ENCODE measurements at places on chromosomes 5 and 9.
A peak's percentile ranks its signal among the peaks of the same experiment; 100 is the strongest.

GRCh38 chr5:107980923-107981692 lies 310.4 kb upstream of the EFNA5 start:
- no peak for DNase-seq

GRCh38 chr9:78858266-78858665 lies 561.3 kb downstream of the PSAT1 start:
- DNase-seq: no peak

DNA sequence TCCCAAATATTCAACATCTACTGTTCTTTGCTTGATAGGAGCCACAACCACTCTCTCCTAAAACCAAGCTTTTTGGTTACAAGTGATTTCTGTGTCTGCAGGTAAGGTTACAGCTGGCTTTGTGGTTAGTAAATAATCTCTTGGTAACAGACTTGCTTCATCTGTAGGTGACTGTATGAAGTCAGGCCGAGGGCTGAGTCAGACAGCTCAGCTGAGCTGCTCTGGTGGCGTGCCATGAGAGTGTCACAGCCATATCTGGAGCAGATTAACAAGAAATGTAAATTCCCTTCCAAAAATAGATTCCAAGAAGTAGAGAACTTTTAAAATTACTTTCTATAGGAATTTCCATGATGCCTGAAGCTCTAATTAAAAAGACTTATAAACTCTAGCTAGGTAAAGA lies 23.7 kb upstream of the TAS2R1 start:
- DNase-seq: no peak

DNA sequence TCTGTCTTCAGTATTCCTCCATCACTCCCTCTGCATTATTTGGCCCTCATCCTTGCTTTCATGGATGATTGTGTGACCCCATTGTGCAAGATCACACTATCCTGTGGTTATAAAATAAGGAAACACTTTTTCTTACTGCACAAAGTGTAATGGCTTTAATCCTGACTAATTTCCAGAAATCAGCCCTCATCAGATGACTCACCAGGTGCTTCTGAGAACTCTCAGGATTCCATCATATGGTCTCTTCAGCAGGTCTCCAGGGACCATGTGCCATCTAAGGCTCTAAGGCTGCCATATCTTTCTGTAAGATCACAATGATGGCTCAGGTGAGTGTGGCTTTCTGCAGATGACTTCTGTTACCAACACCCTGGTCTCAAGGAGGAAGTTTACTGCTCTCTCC lies 27.3 kb upstream of the FER start:
- DNase-seq: no peak

DNA sequence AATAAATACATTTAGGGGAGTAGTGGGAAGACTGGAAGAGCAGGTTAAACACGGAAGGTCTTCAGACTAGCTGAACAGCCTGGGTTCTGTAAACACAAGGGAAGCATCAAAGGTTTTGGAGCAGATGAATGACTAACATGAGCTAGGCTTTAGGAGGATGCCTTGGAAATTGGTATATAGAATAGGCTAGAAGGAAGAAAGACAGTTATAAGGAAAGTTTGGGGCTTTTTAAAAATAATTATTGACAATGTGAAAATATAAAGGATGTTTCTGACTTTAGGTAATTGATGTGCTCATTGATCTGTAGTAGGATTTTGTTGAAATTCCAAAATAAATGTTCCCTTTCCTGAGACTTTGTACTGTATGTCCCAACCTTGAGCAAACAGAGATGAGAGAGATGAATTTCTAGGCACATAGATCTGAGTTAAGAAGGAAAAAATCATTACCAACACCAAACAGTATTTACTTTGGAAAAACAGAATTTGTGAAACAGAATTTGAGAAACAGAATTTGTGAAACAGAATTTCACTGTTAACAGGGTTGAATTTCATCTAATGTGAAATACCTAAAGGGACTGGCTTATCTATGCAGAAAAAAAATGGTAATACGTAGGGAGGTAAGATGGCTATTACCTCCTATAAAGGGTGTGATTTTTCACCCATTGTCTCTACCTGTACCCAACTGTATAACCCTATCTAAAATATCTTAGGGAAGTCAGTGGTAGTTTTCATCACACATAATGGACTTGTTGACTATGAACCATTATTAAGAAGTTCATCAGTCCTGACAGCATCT lies 28.8 kb downstream of the SKP2 start:
- no peak for DNase-seq

GRCh38 chr9:134624137-134624591 lies 17.4 kb upstream of the COL5A1 start:
- DNase-seq: no peak

GRCh38 chr9:2559192-2560152 lies 62.1 kb upstream of the VLDLR start:
- no peak for DNase-seq

- DNase-seq: peak; percentile 22
These were observed 20.1 kb downstream of the CXXC5 start for GRCh38 chr5:139668064-139668880.

DNA sequence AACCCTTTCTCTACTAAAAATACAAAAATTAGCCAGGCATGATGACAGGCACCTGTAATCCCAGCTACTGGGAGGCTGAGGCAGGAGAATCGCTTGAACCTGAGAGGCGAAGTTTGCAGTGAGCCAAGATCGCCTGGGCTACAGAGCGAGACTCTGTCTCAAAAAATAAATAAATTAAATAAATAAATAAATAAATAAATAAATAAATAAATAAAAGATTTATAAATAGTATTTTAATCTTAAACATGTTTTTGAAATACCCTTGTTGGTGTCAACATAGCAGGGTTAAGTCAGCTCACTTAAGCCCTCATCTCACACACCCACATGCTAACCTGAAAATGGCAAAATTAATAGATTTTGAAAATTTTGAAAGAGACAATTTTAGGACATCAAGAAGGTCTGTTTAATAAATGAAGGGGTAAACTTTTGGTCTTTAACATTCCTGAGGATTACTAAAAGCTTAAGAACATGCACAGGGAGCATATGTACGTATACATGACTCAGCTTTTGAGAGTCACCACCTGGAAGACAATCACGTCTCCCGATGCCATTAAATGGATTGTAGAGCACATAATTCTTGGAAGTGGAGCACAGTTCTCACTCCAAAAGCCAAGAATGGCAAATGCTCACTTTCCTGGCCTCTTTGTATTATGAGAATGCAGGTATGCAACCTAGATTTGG lies 202.5 kb downstream of the GDNF start:
- no peak for DNase-seq

GRCh38 chr9:93645149-93645889 lies 68.9 kb downstream of the PHF2 start:
- DNase-seq: no peak

GRCh38 chr5:53547226-53547625 lies 13.2 kb upstream of the NDUFS4 start:
- DNase-seq: no peak

DNA sequence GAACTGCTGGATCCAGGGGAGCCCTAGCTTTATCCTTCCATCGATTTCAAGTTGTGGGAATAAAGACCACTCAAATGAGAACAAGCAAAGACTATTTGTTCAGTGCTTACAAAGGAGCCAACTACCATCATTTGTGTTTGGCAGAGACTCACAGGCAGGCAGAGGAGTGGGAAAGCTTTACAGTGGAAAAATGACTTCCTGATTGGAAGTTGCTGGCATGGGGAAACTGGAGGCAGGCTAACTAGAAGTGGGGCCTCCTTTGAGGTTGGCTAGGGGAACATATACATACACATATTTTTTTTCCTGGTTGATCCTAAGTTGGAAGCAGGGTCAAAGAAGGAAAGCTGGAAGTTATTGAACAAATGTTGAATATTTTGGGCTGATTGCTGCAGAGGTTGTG lies 121.7 kb downstream of the ACTBL2 start:
- no peak for DNase-seq

GRCh38 chr9:113741886-113742854 lies 133.9 kb upstream of the ZNF618 start:
- no peak for DNase-seq

DNA sequence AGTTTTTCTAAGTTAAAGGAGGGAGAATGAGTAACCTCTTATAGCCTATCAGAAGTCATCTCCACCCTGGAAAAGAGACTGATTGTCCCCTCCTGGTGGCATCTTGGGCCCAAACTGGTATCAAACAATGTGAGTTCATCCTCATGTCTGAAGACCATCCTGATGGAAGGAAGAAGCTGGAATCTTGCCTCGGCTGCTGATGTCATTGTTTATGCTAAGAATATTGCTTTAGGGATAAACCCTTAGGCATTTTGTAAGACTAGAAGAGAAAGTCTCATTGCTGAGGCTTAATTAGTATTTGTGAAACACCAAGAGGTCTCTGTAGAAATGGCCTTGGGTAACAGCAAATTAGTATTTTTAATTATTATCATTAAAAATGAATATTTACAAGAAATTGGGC lies 65.7 kb upstream of the KCNN2 start:
- DNase-seq: no peak

GRCh38 chr9:24936117-24936516 lies 390.4 kb upstream of the IZUMO3 start:
- DNase-seq: no peak

GRCh38 chr5:81241001-81241400 lies 7.9 kb downstream of the CKMT2 start:
- no peak for DNase-seq

DNA sequence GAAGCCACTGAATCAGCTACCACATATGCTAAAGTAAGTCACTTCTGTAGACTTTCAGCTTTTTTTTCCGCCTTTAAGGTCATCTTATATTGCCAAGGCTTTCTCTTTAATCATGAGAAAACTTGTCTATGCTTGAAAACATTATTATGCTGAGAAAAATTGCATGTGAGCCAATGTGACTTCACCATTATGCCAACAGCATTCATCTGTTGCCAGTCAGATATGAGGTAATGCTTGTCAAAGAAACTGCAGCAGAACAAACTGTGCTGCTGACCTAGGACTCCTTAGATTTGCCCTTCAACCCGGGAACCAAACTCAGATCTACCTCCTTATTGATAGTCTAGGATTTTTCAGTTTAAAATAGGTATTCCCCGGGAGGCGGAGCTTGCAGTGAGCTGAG lies 34.3 kb downstream of the SLC44A1 start:
- DNase-seq: no peak

GRCh38 chr9:134698587-134699342 lies 57.2 kb downstream of the COL5A1 start:
- DNase-seq: peak; percentile 50

- no peak for DNase-seq
These were observed 19.5 kb upstream of the TTC33 start for GRCh38 chr5:40775085-40775845.
